ENCODE measurements at places on chromosomes 5 and 9.

DNA sequence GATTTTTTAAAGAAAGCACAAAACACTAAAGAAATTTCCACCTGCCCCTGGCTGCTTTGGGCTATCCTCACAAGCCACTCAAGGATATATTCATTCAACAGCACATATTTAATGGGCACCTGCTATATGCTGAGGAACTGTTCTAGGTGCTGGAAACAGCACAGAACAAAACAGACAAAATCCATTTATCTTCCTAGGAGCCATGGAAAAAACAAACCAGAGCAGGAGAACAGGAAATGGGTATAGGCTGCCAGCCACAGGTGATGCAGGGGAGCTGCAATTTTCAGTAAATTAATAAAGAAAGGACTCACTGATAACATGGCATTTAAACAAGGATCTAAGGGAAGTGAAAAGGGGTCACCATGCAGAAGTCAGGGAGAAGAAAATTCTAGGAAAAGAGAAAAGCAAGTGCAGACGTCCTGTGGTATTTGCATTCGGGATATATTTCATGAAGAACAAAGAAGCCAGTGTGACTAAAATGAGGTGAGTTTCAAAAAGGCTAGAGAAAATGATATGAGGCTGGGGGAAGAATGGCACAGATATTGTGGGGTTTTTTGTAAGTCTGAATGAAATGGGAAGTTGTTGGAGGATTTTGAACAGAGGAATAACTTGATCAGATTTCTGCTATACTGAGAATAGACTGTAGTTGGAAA is 152.2 kb downstream of the ADAMTSL1 start:
- no peak for DNase-seq

GRCh38 chr5:89981021-89981420 is 428.5 kb downstream of the CETN3 start:
- DNase-seq: no peak

GRCh38 chr9:26159575-26160392 is 481.5 kb upstream of the TUSC1 start:
- DNase-seq: no peak

DNA sequence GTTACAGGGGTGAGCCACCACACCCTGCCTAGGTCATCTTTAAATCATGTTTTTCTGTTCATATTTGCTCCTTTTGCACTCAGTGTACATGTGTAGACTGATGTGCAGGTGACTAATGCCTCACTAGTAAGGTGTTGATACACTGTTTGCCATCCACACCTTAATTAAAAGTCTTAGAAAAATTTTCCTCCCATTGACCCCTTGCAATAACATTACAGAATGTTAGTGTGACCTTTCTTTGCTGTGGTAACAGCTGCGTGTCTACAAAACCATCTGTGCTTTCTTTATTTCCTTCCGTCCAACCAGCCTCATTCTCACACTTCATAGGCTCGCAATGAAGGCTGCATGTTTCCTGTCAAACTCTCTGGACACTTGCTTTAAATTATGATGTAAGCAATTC is 6.6 kb upstream of the CEMIP2 start:
- DNase-seq: no peak

DNA sequence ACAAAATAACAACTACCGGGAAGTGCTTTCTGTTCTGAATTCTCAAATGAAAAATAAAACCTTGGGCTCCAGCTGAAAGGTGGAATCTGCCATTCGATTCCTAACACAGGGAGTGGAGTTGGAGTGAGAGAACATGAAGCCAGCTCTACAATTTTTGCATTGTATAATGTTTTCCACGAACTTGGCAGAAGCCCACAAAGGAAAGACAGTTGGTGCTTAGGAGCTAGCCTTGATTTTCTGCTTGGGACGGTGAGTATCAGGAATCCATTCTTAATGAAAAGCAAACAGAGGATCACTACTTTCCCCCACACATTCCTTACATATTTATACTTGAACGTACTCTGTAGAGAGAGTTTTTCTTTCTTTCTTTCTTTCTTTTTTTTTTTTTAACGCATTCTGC is 74.2 kb upstream of the FBXL7 start:
- no peak for DNase-seq

GRCh38 chr9:105082843-105083242 is 154.9 kb upstream of the ABCA1 start:
- DNase-seq: no peak

Measured in stimulated activated naive B cell treated with anti-CD40 and anti-IgM and Interleukin-4, amounts not matched to agents 10 μg/mL and 1 μg/mL and 100 μg/mL, for 72 hours (primary cell).